ENCODE measurements at places on chromosomes 1 and 21. TPM values are rescaled to one million over a fixed set of nuclear protein-coding genes. Genes with fewer than 3 reads are reported as not detected.

Gene COL11A1
- total RNA-seq = 346 TPM

Gene WNT3A
- not detected for total RNA-seq

Gene C1orf185
- total RNA-seq = not detected

Gene OR10J1
- total RNA-seq = not detected

Gene HHIPL2
- not detected for total RNA-seq

Gene NCF2
- not detected for total RNA-seq

Gene CLDN14
- total RNA-seq = 0.28 TPM

Gene TMEM125
- total RNA-seq = not detected

Gene TTF2
- total RNA-seq = 19.1 TPM

Gene CADM3
- total RNA-seq = 0.30 TPM

Gene LAMTOR2
- 32.4 TPM for total RNA-seq

Gene PLXNA2
- 3.3 TPM for total RNA-seq

Gene TTC22
- total RNA-seq = not detected

Gene CD5L
- not detected for total RNA-seq

Gene ELAPOR1
- 0.89 TPM for total RNA-seq

Gene ACTN2
- total RNA-seq = under 0.01 TPM

Gene COL16A1
- 200 TPM for total RNA-seq

Gene PRKCZ
- total RNA-seq = 0.55 TPM

Gene CNR2
- not detected for total RNA-seq

Gene C1orf167
- not detected for total RNA-seq

Gene NFASC
- 10.1 TPM for total RNA-seq

Gene NBPF10
- 7.2 TPM for total RNA-seq

Gene PANK4
- 25.8 TPM for total RNA-seq

Gene LCE2A
- total RNA-seq = not detected

Gene THRAP3
- 104 TPM for total RNA-seq

Gene KRTAP12-2
- total RNA-seq = not detected

Gene PPCS
- total RNA-seq = 26.1 TPM

Gene S100A5
- total RNA-seq = not detected

Gene UBE4B
- 46.7 TPM for total RNA-seq

Gene GJA8
- total RNA-seq = not detected

Gene LSS
- 133 TPM for total RNA-seq

Gene DMBX1
- total RNA-seq = not detected

Gene MTX1
- total RNA-seq = 43.1 TPM

Gene NPL
- 1.2 TPM for total RNA-seq

Gene RBP7
- not detected for total RNA-seq

Gene MROH9
- total RNA-seq = not detected

Gene VWA5B1
- total RNA-seq = not detected

Gene GUCA2A
- total RNA-seq = not detected

Gene OPRD1
- total RNA-seq = not detected

Gene HFM1
- total RNA-seq = 0.23 TPM
